HepG2 (cell line): ENCODE measurements at places on chromosomes 6 and 20. TPM values are rescaled to one million over a fixed set of nuclear protein-coding genes. Genes with fewer than 3 reads are reported as not detected.
A peak's percentile ranks its signal among the peaks of the same experiment; 100 is the strongest.

CST7 gene
- total RNA-seq, result not detected in 2 replicates

RIPOR3 gene
- not detected in 2 replicates for total RNA-seq

HLA-DRA gene
- total RNA-seq, result not detected in 2 replicates

NFATC2 gene
- 3.3 and 8.0 TPM in 2 replicates for total RNA-seq

BTNL2 gene
- not detected in 2 replicates for total RNA-seq

FAM83C gene
- total RNA-seq, result 0.07 TPM in 1 of 2 replicates, not detected in the other

DSN1 gene
- 53.7 and 82.4 TPM in 2 replicates for total RNA-seq

C20orf144 gene
- 0.09 and 0.14 TPM in 2 replicates for total RNA-seq

OR12D3 gene
- not detected in 2 replicates for total RNA-seq

AMD1 gene
- total RNA-seq, result 123 and 180 TPM in 2 replicates

DNA sequence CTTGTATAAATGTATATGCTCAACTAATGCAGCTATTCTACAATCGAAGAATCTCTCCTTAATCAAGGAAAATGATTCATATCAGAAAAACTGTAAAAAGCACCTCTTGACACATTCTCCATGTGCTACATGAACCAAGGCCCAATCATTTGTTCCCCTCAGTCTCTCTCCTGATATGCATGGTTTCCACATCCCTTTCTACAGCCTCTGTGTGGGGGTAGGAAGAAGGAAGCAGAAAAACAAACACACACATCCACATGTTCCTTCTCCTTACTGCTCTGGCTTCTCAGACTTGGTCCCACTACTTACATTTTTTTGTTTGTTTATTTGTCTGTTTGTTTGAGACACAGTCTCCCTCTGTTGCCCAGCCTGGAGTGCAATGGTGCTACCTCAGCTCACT, 510.5 kb downstream of the PRKN start:
- no peak for DNase-seq

GRCh38 chr6:13413466-13413862, 73.9 kb downstream of the GFOD1 start:
- peak; percentile 92 for DNase-seq

GRCh38 chr20:51062065-51062464, 39.2 kb upstream of the KCNG1 start:
- DNase-seq, result no peak

DNA sequence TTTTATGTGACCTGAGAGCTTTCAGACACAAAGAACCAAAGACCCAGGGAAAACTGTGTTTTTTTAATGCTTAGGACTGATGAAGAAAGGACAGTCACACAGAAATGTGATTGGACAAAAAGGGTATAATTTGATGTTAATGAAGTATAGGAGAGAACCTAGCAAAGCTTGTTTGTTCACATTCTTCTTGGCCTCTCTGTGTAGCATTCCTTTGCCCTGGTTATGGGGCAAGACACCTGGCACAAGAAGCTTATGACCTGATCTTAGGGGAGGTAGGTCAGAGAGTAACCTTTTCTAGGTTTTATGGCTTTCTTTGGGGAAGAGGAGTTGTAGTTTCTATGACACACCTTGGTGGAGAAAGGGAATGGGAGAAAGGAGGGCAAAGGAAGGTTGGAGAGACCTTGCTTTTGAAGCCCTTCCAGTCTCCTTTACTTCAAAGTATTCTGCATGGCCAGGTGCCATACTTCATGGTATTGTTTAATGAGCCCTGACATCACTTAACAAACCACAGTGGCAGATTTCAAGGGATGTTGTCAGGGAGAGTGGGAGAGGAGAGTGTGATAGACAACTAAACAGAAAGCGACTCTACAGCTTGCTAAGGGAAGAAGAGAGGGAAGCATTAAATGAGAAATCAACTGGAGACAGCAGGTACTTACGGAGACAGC, 701.8 kb upstream of the FLRT3 start:
- no peak for DNase-seq

- DNase-seq, result peak; percentile 77
Observed at GRCh38 chr20:62914970-62915457, 11.3 kb downstream of the DIDO1 start.

- DNase-seq, result no peak
Observed at GRCh38 chr6:118546880-118547218, 1.2 kb upstream of the PLN start.

- DNase-seq, result no peak
Observed at GRCh38 chr6:146679386-146679785, 80.6 kb downstream of the ADGB start.

DNA sequence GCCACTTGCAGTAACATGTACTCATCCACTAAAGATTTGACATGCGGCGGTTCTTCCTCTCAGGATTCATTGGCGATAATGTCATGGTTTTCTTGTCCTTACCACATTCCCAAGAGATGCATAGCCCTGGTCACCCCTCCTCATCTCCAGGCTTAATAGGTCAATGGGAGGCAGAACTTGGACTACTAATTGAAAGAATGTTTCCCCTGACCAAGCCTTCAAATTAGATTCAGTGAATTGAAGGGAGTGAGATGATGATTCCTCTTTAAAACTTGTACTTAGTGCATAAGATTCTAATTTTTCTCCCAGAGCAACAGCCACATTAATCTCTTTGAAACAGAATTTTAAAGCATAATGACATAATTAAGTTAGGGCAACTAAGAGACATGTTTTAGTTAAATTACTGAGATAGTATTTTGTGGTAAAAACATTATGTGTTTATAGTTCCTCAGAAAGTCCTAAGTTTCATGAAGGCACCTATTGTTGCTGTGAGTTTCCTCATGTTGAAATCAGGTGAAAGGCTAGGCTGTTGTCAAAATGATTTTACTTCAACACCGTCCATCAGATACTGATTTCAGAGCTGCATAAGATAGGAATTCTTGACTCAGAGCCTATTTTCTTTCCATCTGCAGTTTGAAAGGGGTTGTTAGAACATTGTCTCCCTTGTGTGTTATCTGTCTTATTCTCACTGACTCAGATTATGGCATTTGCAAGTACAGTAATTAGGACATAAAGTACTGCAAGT, 48.5 kb downstream of the STK4 start:
- no peak for DNase-seq

- DNase-seq, result no peak
Observed at GRCh38 chr20:41342474-41343464, 2.1 kb downstream of the LPIN3 start.

GRCh38 chr20:40706977-40707582, 18.0 kb upstream of the MAFB start:
- DNase-seq, result peak; percentile 91

DNA sequence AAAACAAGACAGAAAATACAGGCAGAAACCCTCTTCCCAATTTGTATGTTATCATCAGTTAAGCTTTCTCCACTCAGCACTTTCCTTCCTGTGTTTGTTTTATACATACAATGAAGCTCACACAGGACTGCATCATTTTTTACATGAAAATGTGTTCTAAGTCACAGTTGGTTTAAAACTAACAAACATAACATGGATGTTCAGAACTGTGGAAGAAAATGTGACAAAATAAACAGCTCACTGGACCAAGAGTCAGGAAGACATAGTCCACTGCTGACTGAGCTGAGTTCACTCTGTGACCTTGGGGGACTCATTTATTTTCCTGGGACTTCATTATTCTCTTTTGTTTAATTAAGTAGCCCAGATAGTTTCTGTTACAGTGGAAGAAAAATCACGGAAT, 331.5 kb downstream of the SYNE1 start:
- peak; percentile 54 for DNase-seq

- DNase-seq, result no peak
Observed at GRCh38 chr6:33902457-33902853, 98.7 kb upstream of the MLN start.

DNA sequence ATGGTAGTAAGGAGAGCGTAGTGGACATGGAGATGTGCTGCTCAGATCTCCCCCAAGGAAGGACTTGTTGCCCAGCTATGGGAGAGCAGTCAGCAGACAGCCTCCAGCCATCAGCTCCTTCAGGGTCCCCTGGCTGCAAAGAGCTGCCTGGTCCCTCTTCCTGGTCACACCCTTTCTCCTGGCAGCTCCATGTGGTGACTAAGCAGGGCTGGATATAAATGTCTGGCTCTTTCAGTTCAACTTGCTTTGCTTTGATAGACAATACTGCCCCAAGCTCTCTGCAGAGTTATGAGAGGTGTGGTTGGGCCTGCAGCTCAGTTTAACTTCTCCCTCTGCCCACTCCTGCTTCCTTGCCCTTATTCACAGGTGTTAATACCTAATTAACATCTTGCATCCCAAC, 64.1 kb upstream of the DDR1 start:
- peak; percentile 65 for DNase-seq

- DNase-seq, result no peak
Observed at GRCh38 chr6:55239099-55239498, 64.8 kb downstream of the HCRTR2 start.

DNA sequence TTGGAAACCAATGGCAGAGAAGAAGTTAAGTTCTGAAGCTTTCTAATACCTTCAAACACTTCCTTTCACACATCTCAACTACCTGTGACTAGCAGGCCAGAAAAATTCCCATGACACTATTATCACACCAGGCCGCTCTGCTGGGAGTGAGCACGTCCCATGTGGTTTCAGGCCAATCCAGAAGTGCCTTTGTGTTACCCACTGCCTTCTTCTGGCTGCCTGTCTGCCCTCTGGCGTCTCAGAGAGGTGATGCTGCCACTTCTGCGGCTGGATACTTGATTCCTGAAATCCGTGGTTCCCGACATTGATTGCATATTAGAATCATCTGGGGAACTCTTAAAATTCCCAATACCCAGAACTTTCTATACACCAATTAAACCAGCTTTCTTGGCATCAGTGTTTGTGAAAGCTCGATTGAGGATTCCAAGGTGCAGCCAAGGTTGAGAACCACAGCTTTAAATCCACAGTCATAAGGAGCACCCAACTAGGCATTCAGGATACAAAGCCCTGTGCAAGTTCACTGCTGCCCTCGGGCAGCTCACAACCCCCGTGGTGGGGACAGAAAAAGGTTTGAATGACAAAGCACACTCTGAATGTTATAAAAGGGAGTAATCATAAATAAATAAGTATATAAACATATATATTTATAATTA, 65.6 kb downstream of the STMND1 start:
- DNase-seq, result peak; percentile 67

GRCh38 chr20:59232618-59233017, 67.8 kb upstream of the EDN3 start:
- DNase-seq, result no peak

- DNase-seq, result no peak
Observed at GRCh38 chr6:11868392-11868791, 89.8 kb upstream of the ADTRP start.

DNA sequence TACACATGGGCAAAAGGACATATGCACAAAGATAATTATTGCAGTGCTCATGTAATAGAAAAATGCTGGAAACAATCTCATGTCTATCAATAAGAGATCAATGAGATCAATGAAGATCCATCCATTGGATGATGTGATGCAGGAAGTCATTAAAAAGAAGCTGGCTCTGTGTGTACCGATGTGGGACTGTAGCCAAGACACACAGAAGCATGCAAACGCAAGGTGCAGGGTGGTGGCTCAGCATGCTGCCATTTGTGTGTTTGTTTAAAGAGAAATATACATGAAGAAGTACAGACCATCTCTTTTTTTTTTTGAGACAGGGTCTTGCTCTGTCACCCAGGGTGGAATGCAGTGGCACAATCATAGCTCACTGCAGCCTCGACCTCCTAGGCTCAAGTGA, 33.1 kb upstream of the KCNB1 start:
- DNase-seq, result no peak

DNA sequence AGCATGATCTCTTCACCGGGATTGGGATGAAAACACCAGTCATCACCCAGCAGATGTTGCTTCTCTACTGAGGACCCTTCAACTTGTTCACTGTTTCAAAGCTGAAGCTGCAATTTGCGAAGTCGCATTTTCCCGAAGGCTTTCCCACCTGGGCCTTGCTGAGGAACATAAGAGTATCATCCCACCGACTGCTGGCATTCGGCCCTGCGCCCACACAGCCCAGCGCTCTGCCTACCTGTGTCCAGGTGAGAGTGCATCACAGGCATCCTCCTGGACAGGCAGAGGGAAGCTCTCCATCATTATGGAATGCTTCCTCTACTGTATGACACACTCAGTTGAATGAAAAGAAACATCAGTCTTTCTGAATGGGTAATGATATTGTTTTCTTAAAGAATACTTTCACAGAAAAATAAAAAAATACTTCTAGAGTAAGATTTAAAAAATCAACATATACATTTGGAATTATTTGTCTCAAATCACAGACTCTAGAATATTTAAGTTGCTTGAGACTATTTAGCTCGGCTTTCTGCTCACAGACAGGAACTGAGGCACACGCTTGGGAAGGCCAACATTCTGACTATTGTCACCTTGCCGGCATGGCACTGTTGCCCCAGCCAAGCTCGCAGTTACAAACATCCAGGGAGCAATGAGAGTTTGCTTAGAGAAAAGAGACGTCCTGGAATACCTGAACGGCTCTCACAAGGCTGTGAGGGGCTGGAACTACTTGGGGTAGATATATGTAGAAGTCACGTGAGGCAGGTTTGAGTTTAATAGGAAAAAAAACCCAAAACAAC, 48.7 kb downstream of the FOXC1 start:
- DNase-seq, result no peak

DNA sequence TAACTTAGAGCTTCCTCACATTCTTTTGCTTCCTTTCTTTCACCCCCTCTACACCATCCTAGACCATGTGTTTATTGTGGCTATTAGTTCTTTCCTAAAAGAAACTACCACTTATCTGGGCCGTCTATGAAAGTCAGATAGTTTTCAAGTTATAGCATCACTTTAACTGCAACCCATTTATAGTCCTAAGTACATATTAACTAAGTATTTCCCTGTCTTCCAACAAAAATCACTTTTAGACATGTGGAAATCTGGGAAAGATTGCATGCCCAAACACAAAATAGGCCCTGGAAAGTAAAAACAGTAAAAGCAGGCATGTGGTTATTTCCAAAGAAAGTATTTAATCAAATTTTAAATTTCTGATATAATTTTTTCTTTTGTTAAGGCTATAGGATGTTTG, 5.5 kb downstream of the MYLIP start:
- no peak for DNase-seq

- DNase-seq, result no peak
Observed at GRCh38 chr6:133807501-133807900, 81.4 kb upstream of the TCF21 start.

GRCh38 chr6:34656378-34657036, 40.1 kb downstream of the ILRUN start:
- peak; percentile 76 for DNase-seq

GRCh38 chr6:92922216-92922806, 497.0 kb downstream of the EPHA7 start:
- DNase-seq, result no peak

DNA sequence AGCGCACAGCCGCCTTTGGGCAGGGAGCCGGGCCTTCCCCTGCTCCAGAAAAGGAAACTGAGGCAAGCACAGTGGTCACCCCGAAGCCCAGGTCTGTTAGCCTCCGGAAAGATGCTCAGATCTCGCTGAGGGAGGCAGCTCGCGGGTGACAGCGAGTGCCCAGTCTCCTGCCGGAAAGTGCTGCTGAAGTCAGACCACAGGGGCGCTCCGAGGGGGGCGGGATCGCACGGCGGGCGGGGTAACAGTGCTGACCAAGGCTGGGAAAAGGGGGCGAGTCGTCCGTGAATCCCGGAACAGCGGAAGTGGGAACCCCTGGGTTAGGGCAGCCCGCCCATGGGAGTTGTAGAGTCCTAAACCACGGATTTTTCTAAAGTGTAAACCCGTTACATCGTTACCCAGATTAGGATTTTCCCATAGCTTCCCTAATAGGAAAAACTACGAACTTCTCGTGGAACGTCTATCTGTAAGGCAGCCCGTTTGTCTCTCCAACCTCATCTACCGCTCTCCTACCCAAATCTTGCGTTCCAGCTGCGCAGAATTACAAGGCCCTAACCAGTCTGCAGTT, 504 bp downstream of the VPS16 start:
- DNase-seq, result peak; percentile 66
